Smooth muscle cell of the brain vasculature (primary cell): ENCODE measurements at places on chromosomes 7 and 10.

DNA sequence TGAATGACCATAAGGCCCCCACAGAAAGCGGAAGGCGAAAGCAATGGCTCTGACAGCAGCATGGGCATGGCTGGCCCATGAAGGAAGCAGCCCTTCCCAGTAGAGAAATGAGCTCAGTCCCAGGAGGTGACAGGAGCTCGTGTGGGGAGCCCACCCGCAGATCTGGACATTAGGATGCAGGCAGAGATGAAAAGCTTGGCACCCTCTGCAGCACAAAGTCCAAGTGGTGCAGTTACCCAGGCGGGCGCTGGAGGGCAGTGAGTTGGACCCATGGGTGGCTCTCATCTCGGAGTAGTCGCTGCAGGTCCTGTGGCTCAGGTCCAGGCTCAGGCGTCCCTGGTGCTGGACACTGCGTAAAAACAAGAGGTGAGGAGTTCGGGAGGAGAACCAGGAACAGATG is 109.0 kb downstream of the DLG5 start:
- no peak for DNase-seq

GRCh38 chr7:17446340-17446739 is 147.9 kb downstream of the AHR start:
- no peak for DNase-seq

- no peak for DNase-seq
Observed at GRCh38 chr10:131973160-131973951, 8.4 kb downstream of the BNIP3 start.

- DNase-seq = no peak
Observed at GRCh38 chr10:10096296-10096695, 921.4 kb upstream of the CELF2 start.

DNA sequence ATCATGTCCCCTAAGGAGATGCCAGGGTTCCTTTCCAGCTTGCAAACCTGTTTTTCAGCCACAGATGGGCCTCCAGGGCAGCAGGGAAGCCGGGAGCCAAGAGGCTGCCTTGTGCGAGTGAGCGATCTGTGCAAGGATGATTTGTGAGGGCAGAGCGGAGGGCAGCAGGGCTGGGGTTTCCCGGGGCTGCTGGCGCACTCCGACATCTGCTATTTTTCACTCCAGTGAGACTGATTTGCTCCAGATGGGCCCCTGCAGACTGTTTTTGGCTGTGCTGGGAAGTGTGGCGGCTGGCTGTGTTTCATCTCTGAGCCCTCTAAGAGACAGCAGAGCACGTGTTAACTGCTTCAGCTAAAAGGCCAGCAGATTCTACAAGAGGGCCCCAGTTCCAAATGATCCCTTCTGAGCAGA is 466.2 kb downstream of the TYW1 start:
- DNase-seq = no peak

DNA sequence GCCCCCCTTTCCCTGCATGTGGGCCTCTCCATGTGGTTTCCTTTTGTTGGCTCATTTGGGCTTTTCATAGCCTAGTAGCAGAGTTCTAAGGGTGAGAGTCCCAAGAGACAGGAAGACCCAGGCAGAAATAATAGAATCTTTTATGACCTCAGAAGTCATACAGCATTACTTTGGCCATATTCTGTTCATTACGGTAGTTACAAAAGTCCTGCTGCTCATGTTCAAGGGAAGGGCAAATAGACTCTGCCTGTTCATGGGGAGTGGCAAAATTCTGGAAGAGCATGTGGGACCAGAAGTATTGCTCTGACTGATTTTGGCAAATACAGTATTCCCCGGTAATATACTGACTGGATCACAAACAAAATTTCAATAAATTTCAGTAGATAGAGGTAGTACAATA is 910.3 kb downstream of the LRMDA start:
- DNase-seq = no peak

GRCh38 chr7:143901332-143901667 is 676 bp downstream of the TCAF1 start:
- DNase-seq = no peak

- no peak for DNase-seq
Observed at GRCh38 chr10:112775892-112776674, 174.0 kb upstream of the TCF7L2 start.

GRCh38 chr7:96359876-96360275 is 38.0 kb upstream of the SLC25A13 start:
- no peak for DNase-seq
